ENCODE measurements at places on chromosomes 5 and 9.
A peak's percentile ranks its signal among the peaks of the same experiment; 100 is the strongest.

- no peak for DNase-seq
These were observed 6.1 kb upstream of the ERMP1 start for GRCh38 chr9:5838884-5839571.

DNA sequence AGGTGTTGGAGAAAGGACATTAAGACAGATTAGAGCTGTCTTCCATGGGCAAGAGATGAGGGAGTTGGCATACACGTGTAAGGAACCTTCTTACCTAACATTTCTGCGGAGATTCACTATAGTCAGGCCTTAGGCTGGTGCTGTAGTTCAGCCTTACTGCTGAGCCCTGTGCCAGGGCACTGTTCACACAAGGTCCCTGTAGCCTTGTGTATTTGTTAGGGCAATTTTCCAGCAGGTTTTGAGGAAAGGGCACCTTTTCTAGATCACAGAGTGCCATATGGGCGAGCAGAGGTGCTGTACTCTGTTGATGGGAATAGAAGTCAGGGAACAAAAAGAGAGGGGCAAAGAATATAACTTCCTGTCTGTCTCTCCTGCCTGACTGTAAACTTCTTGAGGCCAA is 15.6 kb downstream of the PALM2AKAP2 start:
- no peak for DNase-seq

DNA sequence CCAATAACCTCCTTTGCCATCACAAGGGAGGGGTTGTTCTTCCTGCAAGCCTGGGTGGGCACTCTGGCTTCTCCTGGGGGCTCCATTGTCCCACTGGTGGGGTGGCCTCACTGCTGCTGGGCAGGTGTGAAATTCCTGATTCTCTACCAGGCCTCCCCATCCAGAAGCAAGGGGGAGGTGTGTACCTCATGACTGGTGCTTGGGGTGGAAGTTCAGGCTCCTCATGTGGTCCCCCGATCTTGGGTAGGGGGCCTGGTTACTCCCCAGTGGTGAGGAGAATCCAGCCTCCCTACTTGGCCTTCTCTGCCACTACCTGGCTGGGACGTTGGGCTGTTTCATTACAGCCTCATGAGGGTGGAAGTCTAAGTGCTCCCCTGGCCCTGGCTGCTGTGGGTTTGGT is 433.9 kb downstream of the IRX2 start:
- no peak for DNase-seq

- DNase-seq, result no peak
These were observed 85.4 kb downstream of the HSD17B4 start for GRCh38 chr5:119537704-119538103.

DNA sequence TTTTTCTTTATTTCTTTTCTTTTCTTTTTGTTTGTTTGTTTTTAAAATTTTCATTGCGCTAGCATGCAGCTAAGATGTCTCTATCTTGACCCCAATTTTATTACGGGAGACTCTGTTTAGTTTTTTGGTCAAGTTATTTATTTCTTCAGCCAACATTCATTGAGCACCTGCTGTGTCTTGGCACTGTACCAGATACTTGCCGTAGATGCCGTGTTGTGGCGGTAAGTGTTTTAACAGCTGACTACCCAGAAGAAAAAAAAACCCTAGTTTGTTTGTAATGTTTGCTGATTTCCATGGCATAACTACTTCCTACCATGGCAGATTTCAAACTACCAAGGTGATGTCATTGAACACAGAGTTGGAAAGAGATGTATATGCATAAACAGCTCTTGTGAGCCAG is 65.0 kb downstream of the UGCG start:
- DNase-seq, result no peak

- DNase-seq, result no peak
These were observed 39.6 kb downstream of the TRIO start for GRCh38 chr5:14182761-14183160.

DNA sequence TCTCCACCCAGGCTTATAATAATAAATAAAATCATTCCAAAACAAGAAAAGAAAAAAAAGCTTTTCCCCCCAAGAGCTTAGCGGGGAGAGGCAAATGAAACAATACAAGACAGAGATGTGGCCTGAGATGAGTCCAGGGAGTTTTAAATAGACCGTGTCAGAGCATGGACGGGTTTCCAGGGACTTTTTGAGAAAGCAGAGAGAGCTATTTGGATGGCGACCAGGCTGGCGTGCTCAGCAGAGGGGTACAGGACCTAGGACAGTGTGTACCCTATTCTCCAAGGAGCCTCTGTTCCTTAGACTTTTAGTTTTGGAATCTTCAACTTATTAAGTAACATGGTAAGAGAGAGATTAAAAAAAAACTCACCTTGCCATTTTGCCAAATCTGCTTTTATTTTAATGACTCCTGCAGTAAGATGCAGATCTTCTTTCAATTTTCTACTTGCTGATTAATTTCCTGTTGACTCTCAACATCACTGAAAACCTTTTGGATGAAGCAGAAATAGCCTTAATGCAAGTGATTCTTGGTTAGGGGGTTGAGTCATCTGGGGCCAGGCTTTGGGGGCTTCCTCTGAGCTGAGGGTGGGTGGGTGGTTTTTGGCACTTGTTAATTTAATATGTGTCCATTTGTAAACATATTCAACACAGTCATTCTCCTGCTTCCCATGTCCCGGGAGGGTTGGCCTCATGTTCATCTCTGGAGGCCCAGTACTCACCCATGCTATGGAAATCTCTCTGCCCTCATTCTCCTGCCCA is 49.6 kb upstream of the OSMR start:
- no peak for DNase-seq

DNA sequence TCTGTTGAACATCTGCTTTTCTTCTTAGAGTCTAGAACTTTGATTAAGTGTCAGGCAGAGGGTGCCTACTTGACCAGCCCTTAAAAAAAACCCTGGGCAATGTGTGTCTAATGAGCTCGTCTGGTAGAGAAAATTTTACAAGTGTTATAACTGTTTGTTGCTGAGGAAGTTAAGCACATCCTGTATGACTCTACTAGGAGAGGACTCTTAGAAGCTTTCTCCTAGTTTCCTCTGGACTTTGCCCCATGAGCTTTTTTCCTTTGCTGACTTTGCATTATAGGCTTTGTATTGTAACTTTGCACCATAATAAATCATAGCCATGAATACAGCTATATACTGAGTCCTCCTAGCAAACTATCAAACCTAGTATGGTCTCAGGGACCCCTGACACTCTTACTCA is 39.4 kb downstream of the GNG10 start:
- DNase-seq, result no peak

DNA sequence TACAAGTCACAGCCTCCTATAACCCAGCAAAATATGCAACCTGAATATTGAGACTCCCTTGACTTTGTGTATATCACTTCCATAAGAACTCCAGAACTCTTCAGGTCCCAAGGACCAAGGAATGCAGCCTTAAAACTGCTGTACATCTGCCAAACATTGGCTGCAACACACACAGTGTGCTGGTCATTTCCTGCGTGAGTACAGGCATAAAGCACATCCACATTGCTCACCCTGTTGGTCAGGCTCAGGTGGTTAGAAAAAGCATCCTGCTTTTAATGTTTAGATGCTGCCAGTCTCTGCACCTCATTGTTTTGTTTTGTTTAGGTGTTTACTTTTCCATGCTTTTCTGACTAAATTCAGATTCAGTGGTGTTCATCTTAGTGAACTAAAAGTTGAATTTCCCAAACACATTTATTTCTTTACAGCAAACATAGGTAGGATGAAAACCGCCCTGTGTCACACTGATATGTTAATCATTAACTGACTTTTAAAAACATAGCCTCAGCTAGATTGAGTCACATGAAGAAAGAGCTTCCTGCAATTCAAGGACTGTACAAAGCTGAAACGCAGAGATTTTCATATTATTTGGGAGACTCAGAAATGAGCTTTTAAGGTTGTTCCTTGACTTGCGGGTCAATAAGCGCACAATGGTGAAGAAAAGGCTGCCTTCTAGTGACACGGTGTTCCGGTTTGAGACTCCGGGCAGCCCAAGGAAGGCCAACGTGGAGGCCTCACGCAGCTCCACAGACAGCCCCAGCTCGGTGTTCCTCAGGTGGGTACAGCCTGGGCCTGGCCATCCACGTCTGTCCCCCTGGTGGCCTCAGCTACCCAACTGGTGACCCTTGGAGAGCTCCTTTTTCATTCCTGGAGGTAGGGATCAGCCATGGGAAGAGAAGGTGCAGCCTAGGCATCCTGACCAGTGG is 52.2 kb upstream of the GRAMD2B start:
- no peak for DNase-seq

DNA sequence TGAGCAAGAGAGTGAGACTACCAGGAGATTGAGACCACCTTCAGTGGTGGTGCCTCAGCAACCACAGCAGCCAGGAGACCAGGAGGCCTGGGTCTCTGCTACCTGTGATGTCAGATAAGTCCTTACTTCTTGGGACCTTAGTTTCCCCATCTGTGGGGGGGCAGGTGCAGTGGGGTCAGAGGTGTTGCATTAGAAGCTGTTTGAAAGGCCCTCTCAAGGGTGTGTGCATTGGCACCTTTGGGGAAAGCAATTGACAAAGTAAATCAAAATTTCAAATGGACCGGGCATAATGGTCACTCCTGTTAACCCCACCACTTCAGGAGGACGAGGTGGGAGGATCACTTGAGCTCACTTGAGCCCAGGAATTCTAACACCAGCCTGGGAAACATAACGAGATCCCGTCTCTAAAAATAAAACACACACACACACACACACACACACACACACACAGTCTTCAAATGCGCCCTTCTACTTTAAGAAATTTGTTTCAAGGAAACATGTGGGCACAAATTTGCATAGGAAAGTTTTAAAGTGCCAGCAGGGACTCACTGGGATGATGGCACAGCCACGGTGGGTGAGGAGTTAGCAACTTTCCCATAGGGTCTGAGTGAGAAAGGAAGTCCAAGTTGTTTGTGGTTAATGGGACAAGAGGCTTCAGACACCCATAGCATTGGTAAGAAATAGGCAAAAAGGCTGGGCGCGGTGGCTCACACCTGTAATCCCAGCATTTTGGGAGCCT is 1.3 kb upstream of the AK1 start:
- DNase-seq, result no peak

- no peak for DNase-seq
These were observed 100.9 kb downstream of the PRKACG start for GRCh38 chr9:68913054-68913453.

GRCh38 chr5:75659791-75660450 is 48.7 kb downstream of the ANKDD1B start:
- no peak for DNase-seq

DNA sequence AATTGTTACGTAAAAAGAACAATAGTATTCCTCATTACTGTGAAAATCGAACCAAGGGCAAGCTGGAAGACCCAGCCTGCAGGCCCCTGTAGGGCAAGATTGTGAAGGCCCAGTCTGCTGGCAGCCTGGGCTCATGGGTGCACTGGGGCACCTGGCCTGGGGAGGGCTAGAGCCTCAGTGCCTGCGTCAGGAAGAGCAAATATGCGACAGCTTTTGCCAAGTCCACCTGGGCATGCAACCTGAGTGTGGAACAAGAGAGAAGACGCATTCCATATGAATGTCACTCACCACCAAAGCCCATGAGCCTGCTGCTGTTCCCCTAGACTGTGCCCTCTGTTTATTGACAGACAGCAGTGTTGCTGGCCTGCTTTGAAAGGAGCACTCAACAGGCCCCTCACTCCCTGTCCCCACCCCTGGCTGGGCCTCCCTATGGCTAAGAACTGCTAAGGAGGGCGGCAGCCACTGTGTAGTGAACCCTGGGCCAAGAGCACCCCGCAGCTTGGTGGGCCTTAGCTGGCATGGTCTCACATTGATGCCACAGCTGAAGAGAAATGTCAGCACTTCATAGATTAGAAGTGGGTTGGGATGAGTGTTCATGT is 28.2 kb downstream of the PSD2 start:
- DNase-seq, result no peak

GRCh38 chr5:5381310-5381913 is 41.1 kb upstream of the ICE1 start:
- DNase-seq, result no peak

DNA sequence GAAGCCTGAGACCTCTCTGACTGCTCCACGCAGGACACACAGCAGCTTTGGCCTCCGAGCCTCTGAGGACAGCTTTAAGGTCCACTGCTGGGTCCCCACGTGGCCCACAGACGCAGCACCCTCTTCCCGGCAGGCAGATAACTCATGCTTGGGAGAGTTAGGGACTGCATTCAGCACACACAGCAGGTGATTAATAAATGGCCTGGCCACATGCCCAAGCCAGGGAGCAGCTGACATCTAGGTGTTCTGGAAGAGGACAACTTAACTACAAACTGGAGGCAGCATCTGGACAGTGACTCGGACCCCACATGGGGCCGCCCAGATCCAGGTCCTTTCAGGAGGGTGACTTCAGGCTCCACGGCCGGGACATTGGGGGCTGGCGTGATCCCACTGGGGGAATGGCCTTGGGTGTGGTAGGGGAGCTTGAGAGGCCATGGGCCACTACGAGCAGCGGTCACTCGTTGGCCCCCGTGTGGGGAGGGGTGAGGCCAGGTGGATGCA is 11.3 kb downstream of the NINJ1 start:
- DNase-seq, result peak; percentile 58

DNA sequence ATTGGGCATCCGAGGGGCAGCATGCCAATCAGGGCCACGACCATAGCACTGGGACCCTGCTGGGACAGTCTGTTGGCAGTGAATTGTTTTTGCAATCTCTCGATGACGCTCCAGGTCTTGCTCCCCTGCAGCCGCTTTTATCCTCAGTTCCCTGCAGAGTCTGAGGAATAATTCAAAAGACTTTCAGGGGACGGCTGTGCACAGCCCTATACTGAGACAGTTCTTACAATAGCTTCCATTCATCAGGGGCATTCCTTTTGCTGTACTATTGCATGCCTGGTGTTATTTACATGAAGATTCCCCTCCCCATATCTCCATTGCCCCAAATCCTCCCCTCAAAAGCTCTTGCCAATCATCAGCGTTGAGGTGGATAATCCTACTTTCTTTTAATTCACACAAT is 163.3 kb upstream of the WWC1 start:
- no peak for DNase-seq

DNA sequence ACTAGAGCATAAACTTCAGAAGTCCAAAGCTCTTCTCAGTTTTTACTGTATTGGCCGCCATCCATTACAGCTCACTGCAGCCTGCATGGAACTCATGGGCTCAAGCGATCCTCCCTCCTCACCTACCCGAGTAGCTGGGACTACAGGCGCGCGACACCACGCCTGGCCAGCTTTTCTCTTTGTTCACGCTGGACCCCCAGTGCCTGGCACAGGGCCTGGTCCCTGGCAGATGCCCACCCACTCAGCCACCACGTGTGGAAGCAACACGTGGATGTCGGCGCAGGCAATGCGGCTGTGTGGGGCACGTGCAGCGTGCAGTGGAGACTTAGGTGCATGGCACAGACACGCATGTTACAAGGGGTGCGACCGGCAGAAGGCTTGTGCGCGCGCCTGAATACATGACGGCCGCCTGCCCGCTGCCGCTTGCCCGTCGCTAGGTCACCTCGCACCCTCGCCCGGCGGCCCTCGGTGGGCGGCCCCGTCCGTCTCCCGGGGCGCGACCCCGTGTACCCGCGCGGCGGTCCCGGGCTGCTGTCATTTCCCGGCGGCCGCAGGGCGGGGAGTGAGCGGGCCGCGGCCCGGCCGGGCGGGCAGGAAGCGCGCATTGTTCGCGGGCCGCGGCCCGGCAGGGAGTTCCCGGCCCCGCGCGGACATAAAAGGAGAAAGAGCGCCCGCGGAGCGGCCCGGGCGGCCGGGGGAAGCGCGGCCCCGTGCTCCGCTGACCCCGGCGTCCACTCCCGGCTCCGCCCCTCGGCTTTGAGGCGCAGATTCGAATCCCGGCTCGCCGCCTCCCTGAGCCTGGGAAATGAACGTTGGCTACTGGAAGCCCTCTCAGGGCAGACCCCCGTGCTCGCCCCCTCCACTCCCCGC is 24.1 kb upstream of the PTGS1 start:
- peak; percentile 62 for DNase-seq
